ENCODE measurements at places on chromosomes 7 and 10. TPM values are rescaled to one million over a fixed set of nuclear protein-coding genes. Genes with fewer than 3 reads are reported as not detected.

The IL6 gene
- 3.6 TPM for total RNA-seq

The SLC26A5 gene
- not detected for total RNA-seq

The MGMT gene
- total RNA-seq, result 19.2 TPM

The WNT2 gene
- total RNA-seq, result 6.5 TPM

The SLC4A2 gene
- 55.3 TPM for total RNA-seq

DNA sequence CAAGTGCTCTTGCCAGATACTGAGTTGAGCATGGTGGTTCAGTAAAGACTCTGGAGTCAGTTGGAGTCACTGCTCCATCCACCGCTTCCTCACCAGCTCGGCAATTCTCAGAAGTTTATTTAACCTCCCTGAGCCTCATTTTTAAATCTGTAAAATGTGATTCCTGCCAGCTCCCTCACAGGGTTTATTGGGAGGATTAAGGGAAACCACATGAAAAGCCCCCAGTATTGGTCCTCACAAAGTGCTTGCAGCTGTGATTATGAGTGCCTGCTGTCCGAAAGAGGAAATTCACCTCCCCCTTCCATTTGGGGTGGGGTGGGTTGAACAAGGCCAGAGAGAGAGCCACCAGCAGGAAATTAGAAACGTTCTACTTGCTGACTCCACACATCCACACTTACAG is 99.0 kb downstream of the AOAH start:
- DNase-seq, result no peak

DNA sequence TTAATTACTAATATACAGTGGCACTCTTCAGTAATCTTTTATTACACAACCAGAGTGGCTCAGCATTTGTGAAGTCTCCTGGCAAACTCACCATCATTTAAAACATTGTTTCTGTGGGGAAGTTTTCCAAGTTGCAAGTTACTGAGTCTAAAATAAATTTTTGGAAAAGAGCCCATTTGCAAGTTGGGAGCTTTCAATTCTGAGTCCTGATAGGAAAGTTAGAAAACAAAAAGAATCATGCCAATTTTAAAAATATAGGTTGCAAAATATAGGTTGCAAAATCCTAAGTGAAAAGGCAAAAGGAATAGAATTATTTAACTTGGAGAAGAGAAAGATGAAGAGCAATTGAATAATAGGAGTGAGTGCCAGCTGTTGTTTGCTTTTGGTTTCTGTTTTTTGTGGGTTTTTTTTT is 378.8 kb upstream of the C7orf33 start:
- DNase-seq, result no peak

DNA sequence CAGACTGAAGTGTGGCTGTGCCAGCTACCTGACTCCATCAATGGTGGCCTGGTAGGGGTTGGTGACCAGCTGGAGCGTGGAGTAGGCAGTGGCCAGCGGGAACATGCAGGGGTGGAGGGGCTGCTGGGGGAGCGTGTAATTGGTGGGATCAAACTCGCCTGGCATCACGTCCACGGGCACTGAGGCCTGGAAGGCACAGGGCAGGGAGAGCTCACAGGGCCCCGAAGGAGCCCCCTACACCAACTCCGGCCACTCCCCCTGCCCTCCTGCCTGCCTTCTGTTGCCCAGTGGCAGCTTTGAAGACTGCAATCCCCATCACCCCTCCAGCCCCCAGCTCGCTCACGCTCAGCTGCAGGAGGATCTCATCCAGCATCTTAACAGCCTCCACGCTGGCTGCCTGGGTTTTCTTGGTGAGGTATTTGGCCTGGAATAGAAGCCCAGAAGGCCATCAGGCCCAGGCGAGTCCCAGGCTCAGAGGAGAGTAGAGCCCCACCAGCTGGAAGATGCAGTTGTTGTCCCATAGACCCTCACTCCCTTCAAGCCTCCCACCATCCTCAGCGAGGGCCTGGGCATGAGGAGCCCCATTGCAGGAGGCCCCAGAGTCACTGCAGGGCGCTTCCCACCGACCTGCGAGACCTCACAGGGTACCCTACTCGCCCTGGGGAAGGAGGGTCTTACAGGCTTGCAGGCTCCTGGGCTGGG is 7.1 kb downstream of the POLD2 start:
- no peak for DNase-seq

- no peak for DNase-seq
Observed at GRCh38 chr7:32108651-32109050, 38.4 kb upstream of the PDE1C start.

GRCh38 chr7:1999278-1999984 is 233.3 kb downstream of the MAD1L1 start:
- DNase-seq, result no peak

DNA sequence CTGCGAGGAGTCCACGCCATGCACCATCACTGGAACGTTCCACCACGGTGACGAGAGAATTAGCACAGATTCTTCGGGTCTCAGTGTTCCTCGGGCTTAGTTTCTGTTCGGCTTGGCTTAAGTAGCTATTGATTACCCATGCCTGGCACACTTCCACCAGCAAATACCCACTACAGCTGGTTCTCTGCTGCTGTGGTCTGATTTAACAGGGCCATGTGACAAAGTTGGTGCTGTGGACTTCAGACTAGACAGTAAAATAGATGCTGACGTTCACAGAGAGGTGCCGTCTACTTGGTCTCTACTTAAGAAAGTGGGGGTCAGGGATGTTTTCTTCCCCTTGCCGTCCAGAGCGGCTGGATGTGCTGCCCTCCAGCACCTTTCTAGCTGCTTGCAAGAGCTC is 11.6 kb downstream of the GNA12 start:
- DNase-seq, result no peak

DNA sequence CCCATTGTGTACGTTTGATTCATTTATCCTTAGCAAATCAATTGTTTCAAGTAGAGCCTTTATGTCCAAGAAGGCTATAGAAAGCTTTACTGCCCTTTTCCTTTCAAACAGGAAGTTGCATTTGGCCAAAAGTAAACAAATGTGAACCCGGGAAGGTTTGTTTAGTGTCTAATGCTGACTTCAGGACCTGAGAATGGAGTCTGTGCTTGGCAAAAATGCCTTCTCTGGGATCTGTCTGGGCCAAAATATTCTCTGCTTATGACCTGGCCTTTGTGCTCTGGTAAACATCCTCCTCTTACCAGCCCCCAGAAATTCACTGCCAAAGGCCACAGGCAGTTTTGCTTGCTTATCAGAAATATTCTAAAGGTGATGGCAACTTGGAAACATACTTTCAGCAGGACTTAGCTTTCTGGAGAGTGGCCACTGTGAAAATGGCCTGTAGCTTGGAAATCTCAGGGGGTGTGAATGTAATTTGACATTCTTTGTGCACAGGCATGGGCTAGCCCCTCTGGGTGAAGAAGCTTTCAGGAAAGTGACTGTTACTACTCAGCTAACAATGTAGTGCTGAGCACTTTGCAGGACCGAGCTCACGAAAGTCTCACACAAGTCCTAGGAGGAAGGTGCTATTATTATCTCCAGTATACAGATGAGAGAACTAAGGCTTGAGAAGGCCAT is 199.5 kb downstream of the PTEN start:
- no peak for DNase-seq

GRCh38 chr7:116526897-116527296 is 2.1 kb downstream of the CAV1 start:
- no peak for DNase-seq

GRCh38 chr10:128440513-128441160 is 314.4 kb upstream of the MKI67 start:
- DNase-seq, result no peak

DNA sequence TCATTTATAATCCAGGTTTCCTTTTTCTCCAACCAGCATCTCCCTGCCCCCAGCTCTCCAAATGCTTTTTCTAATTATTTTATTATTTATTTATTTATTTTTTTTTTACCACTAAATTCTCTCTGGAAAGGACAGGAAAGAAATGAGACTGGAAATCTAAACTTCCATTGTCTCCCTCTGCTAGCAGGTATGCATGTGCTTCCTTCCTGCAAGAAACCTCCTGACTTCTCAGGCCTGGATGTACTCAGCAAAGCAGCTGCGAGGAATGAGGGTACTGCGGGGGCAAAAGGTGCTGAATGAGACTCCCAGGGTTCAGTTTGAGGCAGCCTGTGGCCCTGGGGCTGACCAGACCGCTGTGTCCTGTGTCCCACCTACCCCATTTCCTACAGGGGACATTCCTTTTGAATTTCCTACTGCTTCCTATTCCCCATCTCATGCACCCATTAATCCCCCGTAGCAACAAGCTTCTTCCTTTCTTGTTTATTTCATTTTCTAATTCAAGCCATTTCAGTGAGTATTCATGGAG is 324.6 kb upstream of the IGFBP3 start:
- DNase-seq, result no peak

- DNase-seq, result no peak
Observed at GRCh38 chr10:80976658-80977057, 439.0 kb downstream of the SH2D4B start.

- DNase-seq, result no peak
Observed at GRCh38 chr7:8151161-8151725, 110.7 kb downstream of the ICA1 start.

GRCh38 chr7:87342231-87342630 is 3.2 kb upstream of the CROT start:
- no peak for DNase-seq

DNA sequence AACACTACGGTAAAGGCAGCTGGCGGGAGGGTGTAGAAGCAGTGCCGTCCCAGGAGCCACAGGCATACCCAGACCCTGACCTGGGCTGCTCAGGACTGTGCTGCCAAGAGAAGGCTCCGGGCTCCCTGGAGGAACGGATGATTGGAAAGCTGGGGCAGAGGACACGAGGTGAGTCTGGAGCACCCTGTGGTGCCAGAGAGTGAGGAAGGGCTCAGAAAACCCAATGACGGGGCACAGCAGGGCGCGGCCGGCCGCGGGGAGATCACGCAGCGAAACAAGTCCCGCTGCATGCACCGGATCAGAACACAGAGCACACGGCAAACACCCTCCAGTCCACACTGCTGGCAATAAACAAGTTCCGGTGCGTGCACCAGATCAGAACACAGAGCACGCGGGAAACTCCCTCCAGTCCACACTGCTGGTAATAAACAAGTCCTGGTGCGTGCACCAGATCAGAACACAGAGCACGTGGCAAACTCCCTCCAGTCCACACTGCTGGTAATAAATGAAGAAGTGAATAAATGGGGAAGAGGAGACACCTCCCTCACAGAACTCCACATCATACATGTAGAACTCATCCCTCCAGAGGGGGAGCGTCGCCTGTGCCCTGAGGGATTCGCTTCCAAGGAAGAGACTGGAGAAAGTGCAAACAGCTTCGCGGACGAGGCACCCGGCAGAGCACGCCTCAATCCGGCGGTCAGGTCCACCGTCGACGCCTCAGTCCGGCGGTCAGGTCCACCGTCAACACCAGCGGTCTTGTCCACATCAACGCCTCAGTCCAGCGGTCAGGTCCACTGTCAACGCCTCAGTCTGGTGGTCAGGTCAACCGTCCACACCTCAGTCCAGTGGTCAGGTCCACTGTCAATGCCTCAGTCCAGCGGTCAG is 265.0 kb downstream of the MAD1L1 start:
- no peak for DNase-seq

GRCh38 chr10:75694790-75695189 is 263.4 kb downstream of the LRMDA start:
- no peak for DNase-seq

- DNase-seq, result no peak
Observed at GRCh38 chr10:110923856-110924493, 4.6 kb downstream of the SHOC2 start.
